ENCODE measurements at places on chromosomes 1 and 21. TPM values are rescaled to one million over a fixed set of nuclear protein-coding genes. Genes with fewer than 3 reads are reported as not detected.

GRCh38 chr1:43836267-43836951 is 97.2 kb upstream of the ARTN start:
- no peak for DNase-seq

DNA sequence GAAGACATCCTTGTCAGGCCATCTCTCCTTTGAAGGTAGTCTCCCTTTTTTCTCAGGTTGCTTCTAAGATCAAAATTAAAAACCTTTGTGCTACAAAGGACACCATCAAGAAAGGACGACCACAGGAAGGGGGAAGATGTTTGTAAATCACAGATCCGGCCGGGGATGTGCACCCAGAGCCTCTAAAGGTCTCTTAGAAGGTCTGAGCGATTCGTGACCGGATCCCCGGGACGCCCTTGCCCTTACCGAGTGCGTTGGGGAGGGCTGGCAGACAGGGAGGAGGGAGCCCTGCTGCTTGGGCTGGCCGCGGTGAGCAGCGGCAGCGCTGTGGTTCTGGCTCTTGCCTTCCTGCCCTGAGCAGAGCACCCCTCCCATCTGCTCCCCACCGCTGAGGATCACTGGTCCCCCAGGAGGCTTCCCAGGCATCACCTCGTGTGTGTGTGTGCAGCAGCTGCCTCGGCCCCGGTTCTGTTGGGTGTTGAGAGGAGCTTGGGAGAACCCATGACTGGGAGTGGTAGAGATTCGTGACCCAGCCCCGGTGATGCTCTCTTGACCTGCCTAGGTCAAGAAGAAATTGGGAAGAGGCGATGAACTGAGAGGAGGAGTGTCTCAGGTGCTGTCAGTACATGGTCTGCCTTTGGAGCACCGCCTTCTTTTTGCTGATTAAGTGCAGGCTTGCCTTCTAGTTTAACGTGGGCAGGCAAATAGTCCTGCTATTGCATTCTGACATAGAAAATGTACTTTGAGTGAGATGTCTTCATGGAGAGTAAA is 34.5 kb downstream of the AGPAT3 start:
- no peak for DNase-seq

DNA sequence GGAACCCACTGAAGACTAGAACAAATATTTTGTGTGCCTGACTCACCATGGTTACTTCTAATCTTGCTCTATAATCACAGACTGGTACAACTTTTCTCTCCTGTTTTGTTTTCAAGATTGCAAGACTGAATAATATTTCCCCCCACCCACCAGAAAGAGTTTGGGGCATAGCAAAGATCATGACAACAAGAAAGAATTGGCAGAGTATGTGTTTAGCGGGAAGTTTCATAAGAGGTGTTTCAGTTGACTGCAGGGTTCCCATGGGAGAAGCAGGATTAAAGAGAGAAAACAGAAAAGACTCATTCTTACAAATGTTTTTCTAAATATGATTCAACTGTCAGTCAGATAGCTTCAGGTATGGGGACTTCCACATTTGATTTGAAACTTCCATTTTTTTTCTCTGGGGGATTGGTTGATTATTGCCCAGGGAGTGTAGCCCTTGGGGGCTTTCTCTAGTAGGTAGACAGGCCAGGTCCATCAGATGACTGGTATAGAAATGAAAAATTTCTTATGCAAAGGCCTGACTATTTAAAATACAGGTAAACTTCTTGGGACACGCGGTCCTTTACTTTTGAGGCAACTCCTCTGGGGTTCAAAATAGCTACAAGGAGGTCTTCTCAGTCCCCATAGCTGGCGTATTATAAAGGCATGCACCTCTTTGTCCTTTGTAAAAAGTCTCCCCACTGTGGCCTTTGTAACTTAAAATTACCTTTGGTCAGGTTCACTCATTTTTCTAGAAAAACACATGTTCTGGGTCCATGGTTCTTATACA is 13.9 kb downstream of the OR14I1 start:
- DNase-seq = no peak

DNA sequence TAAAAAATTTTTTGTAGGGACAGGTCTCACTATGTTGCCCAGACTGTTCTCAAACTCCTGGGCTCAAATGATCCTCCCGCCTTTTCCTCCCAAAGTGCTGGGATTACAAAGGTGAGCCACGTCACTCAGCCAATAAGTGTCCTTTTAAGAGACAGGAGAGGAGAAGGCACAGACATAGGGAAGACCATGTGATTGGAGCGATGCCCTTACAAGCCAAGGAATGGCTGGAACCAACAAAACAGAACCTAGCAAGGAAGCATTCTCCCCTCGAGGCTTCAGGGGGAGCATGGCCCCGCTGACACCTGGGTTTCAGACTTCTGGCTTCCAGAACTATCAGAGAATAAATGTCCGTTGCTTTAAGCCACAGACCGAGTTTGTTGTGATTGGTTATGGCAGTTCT is 37.0 kb downstream of the NDUFS5 start:
- DNase-seq = peak; percentile 37

DNA sequence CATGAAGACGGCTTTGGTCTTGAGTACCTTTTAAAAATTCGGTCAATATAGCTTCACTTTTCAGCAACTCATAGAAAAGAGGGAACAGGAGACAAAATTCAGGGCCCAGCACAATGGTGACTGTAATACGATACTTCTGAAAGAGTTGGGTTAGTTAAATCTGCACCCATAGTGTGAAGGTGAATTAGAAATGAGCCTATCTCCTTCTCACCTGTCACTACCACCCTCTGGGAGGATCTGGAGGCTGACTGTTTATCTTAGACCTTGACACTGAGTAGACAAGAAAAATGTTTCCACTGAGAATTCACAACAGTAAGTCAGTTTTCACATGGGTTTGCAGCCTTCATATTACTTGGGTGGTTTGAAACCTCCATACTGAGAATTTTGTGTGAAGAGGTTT is 57.9 kb upstream of the HMGB4 start:
- peak; percentile 2 for DNase-seq

DNA sequence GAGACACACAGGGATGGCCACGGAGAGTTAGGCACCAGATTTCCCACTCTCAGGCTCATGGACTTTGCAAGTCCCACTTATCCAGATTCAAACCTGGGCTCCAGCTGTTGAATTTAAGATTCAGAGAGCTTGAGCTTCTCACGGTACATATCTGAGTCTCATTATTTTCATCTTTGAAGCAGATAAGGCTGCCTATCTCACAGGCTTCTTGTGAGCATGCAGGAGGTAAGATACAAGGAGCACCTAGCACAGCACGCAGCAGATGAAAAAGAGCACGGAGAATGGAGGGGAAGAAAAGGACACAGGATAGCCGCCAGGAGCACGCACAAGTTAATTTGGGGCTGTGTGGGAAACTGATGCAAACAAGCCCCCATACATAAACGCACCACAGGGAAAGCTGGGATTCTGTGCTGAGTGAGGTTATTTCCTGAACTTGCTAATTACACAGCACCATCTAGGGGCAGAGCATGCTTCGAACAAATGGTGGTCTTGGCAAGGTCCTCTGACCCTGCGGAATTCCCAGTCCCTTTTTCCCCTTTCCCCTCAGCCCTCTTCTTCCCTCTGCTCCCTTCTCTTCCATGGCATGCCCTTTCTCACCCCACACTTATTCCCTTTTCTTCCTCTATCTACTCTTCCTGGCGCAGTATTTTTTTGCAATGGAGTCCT is 134.7 kb upstream of the VANGL1 start:
- DNase-seq = peak; percentile 69

DNA sequence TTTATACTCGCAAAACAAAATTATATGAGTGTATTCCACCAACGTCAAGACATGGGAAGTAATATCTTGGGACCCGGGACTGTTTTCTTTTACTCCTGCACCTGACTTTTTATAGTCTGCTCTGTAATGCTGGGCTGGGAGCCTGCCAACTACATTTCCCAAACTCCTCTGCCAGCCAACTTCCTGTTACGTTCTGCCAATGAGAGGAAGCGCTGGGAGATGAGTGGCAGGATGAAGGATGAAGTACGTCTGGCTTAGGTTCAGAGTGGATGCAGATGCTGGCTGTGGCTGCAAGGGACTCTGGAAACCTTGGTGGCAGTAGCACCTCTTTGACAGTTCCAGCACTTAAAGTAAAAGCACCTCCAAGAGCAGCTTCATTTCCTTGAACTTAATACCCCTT is 59.6 kb downstream of the USP24 start:
- peak; percentile 62 for DNase-seq

- DNase-seq = no peak
These were observed 10.2 kb downstream of the CPT2 start for GRCh38 chr1:53206735-53207379.

GRCh38 chr1:61047061-61047460 is 35.3 kb upstream of the NFIA start:
- no peak for DNase-seq

DNA sequence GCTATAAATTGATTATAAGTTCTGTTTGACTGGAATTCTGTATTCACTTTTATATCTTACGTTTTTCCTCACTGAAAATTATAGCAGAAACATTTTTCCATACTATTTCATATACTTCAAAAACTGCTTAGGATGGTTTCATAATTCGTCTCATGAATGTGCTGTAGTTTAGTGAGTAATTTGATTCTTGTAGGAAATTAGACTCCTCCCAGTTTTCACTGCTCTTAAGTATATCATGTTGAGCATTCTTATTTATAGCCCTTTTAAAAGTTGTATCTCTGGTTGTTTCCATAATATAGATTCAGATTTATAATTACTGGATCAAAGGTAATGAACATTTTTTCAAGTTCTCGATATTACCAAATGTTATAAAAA is 250.6 kb downstream of the FMN2 start:
- no peak for DNase-seq

DNA sequence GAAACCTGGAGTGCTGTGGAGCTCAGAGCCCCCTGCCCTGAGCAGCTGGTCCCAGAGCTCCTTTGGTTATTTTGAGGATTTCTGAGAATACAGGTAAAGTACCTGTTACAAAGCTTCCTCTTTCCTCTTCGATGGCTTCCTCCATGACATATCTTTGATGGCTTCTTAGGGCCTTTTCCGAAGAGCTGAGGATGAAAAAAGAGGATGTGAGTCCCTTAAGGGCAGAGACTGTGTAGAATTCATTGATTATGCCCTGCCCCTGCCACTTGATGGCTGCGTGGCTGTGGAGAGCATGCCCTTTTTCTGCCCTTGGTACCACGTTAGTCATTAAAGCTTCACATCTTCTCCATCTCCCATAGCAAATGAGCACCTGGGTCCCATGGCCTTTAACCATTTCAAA is 14.2 kb downstream of the TEX35 start:
- DNase-seq = no peak

DNA sequence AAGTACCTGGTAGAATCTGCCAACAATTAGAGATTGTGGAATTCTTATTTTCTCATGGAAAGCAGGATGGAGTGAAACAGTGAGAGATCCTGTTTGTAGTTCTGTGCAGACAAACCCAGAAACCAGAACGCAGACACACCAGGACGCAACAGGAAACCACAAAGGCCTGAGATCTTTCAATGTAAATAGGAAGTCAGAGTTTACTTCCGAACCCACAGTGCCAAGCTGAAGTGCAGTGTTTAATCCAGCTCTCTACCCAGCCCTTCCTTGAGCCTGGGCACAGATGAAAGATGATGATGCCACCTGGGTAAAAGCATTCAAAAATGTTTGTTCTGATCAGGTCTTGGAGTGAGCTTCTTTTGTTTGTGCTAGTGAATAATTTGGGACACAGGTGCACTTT is 244.2 kb upstream of the HOOK1 start:
- DNase-seq = no peak

GRCh38 chr1:51324251-51325010 is 5.9 kb downstream of the TTC39A start:
- no peak for DNase-seq

GRCh38 chr1:241702442-241703373 is 50.6 kb downstream of the WDR64 start:
- no peak for DNase-seq

DNA sequence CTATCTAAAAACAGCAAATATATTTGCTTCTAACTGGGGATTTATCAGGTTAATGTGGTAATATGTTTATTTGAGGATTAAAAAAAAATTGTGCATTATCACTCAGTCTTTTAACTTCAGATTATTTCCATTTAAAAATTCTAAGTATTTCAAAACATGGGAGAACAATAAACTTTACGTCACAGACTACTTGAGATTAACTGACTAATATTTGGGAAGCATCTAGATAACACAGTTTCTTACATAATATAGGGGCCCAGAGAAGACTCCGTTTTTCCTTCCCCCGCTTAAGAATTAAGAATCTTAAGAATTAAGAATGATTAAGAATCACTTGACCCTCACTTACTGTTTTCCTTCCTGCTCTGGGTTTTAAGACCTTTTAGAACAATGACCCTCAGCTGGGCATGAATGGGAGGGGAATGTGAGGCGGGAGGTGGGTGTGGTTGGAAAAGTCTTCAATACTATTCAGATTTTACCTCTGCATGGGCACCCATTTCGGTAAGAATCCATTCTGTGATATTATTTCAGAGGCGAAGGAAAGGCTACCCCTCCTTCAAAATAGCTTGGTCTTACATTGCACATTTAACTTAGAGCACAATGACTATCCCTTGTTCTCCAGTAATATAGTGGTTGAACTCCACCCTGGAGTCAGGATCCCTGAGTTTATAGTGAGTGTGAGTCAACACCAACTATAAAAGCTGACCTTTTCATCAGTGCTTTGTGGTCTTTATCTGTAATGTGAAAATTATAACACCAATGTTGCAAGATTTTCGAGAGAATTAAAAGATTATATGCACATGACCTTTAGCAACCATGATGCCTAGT is 821.3 kb downstream of the USP25 start:
- DNase-seq = peak; percentile 25

DNA sequence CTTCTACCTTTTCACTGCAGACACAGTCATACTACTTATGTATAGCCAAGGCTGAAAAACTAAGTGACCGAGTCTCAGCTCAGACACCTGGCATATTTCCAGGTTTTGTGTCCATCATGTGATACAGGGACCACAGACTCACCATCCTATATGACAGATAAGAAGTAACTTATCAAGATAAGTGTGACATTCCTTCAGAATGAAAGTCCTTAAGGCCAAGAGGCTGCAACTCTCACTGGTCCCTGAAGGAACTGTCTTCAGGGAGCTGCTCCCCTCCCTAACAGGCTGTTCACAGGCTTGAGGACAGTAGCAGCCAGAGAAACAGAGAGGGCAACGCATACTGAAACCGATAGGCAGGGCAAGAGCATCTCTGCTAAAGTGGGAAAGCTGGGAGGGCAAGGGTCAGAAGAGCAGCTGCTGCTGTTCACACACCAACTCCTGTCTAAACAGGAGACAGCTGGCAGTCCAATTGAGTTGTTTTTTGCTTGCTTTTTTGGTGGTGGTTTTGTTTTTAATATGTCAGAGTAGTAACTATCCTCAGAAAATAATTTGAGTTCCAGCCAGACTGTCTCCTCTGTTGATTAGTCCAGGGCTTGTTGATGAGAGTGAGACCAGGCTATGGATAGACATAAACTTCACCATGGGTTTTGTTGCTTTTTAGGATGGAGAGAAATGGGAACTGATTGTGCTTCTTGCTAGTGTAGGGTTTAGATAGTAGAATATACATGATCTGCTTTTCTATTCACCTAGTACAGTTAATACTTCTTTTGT is 67.7 kb downstream of the MACF1 start:
- no peak for DNase-seq

Gene F13B
- not detected for total RNA-seq

Gene CACNA1S
- total RNA-seq = 0.04 TPM

Gene ADSS2
- total RNA-seq = 93.9 TPM

Gene LYPD8
- not detected for total RNA-seq

Gene GJC2
- total RNA-seq = 0.58 TPM

Gene RGS5
- total RNA-seq = 42.7 TPM
